ENCODE measurements at places on chromosomes 5 and 9.

GRCh38 chr5:141598391-141599345 is 20.1 kb downstream of the DIAPH1 start:
- DNase-seq, result no peak

- DNase-seq, result no peak
Observed at GRCh38 chr9:70492319-70492777, 77.9 kb upstream of the KLF9 start.

GRCh38 chr9:91419222-91420191 is 4.1 kb downstream of the NFIL3 start:
- no peak for DNase-seq

DNA sequence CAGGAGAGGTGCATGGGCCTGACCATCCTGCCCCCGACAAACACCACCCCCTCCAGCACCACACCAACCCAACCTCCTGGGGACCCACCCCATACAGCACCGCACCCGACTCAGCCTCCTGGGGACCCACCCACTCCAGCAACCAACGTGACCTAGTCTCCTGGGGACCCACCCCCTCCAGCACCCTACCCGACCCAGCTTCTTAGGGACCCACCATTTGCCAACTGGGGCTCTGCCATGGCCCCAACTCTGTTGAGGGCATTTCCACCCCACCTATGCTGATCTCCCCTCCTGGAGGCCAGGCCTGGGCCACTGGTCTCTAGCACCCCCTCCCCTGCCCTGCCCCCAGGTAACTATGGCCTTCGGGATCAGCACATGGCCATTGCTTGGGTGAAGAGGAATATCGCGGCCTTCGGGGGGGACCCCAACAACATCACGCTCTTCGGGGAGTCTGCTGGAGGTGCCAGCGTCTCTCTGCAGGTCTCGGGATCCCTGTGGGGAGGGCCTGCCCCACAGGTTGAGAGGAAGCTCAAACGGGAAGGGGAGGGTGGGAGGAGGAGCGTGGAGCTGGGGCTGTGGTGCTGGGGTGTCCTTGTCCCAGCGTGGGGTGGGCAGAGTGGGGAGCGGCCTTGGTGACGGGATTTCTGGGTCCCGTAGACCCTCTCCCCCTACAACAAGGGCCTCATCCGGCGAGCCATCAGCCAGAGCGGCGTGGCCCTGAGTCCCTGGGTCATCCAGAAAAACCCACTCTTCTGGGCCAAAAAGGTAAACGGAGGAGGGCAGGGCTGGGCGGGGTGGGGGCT is 4.6 kb downstream of the CEL start:
- DNase-seq, result no peak

DNA sequence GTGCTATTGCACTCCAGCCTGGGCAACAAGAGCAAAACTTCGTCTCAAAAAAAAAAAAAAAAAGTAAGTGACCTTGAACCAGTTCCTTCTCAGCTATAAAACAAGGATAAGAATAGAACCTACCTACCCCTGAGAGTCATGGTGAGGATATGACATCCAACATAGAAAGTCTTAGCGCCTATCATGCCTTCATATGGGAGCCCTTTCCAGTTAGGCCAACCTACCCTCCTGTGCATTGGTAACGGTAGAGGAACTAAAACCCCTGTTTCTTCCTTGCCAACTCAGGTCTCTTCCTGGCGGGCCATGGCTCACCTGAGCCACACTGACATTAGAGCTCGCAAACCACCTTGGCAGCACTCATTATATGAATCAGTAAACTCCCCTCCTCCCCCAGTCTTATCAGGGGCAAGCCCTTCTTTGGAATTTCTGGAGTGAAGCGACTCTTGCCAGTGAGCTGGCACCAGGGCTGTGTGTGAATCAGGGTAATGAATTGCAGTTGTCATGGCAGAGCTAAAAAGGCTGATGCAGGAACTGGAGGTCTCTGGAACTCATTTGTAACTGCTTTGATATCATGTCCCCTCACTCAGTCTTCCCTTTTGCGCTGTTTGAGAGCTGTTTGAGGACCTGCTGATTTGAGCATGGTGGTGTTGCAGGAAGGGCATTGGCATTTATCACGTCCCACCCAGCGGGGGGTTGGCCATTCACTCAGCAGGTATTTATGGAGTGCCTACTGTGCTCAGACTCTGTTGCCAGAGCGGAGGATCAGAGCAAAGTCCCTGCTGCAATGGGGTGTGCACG is 10.3 kb downstream of the WWC1 start:
- no peak for DNase-seq

DNA sequence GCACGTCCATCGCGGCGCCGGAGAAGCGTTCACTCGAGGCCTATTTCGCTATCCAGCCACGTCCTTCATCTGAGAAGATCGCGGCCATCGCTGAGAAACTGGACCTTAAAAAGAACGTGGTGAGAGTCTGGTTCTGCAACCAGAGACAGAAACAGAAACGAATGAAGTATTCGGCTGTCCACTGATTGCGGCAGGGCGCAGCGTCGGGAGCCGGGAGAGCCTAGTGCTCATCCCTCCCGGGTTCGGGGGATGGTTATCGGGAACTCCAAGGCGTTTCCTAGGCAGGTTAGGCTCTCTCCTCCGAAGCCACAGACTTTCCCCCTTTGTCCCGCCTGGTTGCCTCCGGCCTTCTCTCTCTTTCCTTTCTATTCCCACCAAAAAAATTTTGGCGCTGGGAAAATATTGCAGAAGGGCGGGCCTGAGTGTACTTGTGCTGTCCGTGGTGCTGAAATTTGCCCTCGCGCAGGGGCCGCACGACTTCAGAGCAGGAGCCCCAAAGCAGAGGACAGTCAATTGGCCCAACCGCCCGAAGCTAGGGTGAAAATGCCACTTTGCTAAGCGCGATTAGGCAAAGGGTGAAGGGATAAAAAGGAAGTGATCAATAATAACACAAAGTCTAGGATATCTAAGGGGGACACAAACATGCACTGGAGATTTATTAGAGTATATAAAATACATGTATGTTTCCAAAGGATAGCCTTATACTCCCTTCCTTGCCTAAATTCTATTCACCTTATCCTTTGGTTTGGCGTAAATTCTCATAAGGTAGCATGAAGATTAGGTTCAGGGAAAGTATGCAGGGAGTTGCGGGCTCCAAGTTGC is 1.8 kb downstream of the POU4F3 start:
- no peak for DNase-seq

DNA sequence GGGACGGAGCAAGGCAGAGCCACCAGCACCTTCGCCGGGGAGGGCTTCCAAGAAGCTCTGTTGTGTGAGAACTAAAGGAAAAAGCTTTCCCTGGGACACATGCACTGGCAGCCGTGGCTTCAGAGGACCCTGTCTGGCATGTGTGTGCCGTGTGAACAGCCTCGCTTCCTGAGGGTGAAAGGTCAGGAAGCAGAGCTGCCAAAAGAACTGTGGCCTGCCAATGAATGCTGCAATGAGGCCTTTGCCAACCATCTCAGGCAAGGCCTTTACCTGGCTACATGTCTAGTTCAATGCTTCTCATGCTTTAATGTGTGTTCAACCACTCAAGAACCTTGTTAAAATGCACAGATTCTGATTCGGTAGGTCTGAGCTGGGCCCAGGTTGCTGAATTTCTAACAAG is 53.5 kb downstream of the NIPSNAP3B start:
- no peak for DNase-seq

DNA sequence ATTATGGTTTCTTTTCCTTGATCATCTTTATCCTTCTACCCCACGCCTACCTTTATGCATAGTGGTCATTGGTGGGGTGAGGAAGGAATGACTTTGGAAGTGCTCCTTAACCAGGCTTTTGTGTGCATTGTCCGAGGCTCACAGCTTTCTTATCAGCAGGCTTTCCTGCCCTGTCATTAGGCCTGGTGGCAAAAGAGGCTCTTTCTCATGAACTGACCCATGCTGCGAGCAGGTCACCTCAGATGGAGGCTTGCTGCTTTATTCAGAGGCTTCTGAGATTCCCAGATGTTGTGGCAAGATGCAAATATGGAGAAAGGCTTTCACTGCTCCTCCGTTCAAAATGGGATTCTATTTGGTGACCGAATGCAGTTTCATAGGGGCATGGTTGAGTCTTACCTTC is 57.4 kb upstream of the DMRTA1 start:
- DNase-seq, result no peak

- DNase-seq, result no peak
Observed at GRCh38 chr5:82374637-82375036, 96.5 kb upstream of the RPS23 start.

GRCh38 chr5:113824307-113824706 is 310.8 kb downstream of the YTHDC2 start:
- no peak for DNase-seq

- DNase-seq, result no peak
Observed at GRCh38 chr5:110377943-110378342, 348.5 kb downstream of the TMEM232 start.

- no peak for DNase-seq
Observed at GRCh38 chr5:149405550-149406202, 26.6 kb upstream of the IL17B start.

- DNase-seq, result no peak
Observed at GRCh38 chr9:93003552-93004407, 54.7 kb upstream of the SUSD3 start.

DNA sequence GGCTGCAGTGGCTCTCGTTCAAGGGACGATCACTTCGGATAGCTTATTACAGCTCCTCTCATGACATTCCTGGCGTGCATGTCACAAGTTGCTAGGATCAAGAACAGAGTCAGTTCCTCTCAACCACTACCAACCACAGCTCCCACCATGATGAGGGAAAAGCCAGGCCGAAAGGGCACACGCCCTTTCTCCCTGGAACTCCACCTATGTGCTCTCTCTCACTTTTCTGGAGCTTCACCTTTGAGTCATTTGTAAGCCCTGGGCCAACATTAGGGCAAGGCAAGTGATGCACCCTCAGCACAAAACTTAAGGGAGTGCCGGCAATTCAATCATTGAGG is 1.6 kb downstream of the SPACA9 start:
- no peak for DNase-seq

- no peak for DNase-seq
Observed at GRCh38 chr9:5529683-5530221, 19.4 kb downstream of the PDCD1LG2 start.

GRCh38 chr5:177338251-177339106 is 13.0 kb downstream of the LMAN2 start:
- no peak for DNase-seq

GRCh38 chr5:138466125-138466899 is 1.0 kb downstream of the EGR1 start:
- no peak for DNase-seq

DNA sequence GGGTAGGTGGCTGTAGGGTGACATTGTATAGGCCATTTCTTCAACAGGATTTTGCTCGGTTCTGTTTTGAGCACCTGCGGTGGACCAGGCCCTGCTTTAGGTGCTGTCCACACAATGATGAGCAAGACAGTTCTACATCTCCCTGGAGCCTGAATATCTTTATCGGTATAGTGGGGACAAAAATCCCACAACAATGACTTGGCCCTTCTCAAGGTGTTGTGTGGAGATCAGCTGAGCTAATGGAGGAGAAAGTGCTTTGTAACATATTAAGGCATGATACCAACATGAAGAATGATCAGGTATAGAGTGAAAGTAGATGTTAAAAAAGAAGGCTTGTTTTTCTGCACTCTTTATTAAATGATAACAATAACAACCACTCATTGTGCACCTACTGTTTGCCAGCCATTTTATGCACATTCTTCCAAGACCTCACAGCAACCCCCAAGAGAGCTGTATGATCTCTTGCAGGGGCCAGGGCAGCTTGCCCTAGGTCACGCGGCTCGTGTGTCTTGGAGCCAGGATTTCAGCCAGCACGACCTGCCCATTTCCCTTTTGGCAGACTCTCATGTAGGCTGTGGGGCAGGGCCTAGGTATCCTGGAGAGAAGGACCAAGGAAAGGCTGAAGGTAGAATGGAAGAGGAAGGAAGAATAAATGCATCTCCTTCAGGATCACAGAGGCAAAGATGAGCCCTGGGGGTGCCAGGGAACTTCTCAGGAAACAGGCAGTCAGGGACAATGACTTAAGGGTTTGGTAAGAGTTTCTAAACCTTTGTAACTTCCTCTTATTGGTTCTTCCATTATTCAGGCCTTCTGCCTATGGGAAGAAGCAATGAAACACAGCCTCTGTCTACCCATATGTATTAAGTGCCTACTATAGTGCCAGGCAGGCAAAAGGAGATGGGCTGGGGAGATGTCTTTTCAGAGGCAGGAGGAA is 50.0 kb upstream of the PPARGC1B start:
- DNase-seq, result no peak

- no peak for DNase-seq
Observed at GRCh38 chr9:126699401-126699881, 85.7 kb downstream of the LMX1B start.

GRCh38 chr9:137108608-137109249 is 5.8 kb downstream of the DPP7 start:
- DNase-seq, result no peak

DNA sequence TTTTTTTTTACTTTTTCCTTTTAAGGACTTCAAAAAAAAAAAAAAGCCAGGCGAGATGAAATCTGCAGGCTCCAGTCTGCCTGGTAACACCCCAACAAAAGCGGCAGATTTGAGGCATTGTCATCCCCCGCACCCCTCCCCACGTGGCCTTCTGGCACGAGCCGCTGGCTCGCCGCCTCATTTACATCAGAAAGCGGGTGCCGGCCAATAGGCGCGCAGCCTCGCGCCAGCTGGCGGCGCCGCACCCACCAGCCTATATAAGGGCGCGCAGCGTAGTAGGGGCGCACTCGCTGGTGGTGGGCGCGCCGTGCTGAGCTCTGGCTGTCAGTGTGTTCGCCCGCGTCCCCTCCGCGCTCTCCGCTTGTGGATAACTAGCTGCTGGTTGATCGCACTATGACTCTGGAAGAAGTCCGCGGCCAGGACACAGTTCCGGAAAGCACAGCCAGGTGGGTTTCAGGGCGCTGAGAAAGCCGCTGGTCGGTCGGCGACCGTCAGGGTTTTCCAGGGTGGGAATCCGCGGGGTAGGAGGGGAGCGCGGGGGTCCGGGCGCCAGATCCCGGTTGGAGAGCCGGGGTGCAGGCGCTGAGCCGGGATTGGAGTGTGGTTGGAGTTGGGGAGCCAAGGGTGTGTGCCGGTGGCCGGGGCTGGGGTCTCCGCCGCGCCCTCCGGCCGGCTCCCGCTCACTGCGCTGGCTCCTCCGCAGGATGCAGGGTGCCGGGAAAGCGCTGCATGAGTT is at the start of gene GADD45G:
Gene GADD45G, plus strand, starts transcription at position 284 of the 736 bp plus-strand sequence. Its CDS starts 110 bp downstream, at position 394.
- no peak for DNase-seq

GRCh38 chr9:99818500-99818899 is 3.2 kb upstream of the NR4A3 start:
- DNase-seq, result no peak

DNA sequence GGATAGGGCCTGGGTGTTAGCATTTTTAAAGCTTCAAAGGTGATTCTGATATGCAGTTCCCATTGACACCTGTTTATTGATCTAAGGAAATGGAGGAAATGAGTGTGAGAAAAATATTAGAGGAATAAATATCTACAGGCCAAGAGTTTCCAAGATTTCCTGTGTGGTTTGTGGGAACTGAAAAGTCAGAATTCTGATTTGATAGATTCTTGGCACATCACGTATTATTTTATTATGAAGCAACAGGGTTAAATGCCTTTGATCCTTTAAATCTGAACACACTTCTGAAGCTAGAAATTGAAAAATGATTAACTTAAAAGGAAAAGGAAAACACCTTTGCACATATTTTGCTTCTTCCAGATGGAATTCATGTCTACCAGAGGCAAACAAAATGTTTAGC is 113.7 kb downstream of the CD180 start:
- DNase-seq, result no peak

- no peak for DNase-seq
Observed at GRCh38 chr9:80648336-80648735, 1041.0 kb downstream of the TLE1 start.
